ENCODE measurements at places on chromosomes 2 and 18.

DNA sequence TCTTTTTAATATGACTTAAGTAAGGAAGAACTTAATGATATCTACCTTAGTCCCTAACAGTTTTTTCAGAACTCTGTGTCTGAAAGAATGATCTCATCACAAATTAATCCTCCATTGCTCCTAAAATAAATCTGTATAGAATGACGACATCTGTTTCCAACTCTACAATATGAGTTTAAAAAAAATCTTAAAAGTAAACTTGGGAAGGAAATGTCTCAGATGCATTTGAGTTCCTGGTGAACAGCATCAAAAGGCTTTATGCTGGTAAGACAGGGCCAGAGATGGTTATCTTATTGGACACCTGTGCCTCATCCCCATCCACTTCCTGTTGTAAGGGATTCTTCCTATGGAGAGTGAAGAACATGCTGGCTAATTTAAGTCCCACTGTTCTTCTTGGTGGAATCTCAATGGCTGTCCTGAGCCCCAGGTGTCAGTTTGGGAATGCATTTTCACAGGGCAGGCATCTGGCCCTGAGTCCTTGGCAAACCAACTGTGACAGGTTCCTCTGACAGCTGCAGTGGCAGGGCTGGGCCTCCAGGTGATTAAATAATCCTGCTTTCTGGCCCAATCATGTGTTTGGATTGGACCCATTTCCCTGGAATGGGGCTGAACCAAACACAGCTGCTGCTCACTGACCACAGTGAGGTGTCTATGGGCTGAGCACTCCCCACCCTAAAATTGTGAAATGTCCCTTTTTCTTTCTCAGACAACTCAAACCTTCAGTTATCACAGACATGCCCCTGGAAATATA, 12.9 kb upstream of the NCKAP5 start:
- no peak for DNase-seq

- no peak for DNase-seq
Measured at GRCh38 chr2:207008105-207008990, 69.0 kb downstream of the CPO start.

GRCh38 chr18:75406491-75407445, 20.7 kb downstream of the SMIM21 start:
- no peak for DNase-seq

DNA sequence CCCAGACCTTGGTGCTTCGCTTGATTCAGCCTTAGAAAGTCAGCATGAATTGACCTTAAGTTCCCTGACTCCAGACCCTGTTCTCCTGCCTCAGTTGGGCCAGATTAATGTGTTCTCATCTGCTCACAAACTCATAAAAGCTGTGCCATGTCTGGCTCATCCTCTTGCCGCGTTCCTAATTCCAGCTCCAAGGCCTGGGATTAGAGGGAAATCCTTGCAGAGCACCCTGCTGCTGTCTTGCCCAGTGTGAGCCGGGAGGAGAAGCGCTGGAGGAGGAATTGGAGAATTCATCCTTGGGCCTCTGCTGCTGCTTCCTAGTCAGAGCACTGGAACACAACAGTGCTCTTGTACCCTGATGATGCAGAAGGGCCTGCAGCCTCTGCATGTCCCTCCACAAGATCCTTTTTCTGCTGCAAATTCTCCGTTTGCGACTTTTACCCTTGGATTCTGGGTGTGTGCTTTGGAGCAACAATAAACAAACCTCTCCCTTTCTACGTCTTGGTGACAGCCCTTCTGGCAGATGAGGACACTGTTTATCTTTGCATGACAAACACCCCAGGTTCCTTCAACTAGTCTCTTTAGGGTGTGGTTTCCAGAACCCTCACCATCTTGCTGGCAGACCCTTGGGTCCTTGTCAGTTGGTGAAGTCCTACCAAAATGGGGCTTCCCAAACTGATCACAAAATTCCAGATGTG, 46.9 kb upstream of the CNGA3 start:
- no peak for DNase-seq

GRCh38 chr2:150222942-150223341, 264.5 kb downstream of the RND3 start:
- no peak for DNase-seq

- no peak for DNase-seq
Measured at GRCh38 chr18:78527984-78528383, 451.6 kb upstream of the SALL3 start.

- no peak for DNase-seq
Measured at GRCh38 chr2:241941691-241942301, 72.3 kb downstream of the RTP5 start.

Data from activated T-cell treated with anti-CD3 and anti-CD28 coated beads, Interleukin-2, amount 50 U/mL, for 48 hours (primary cell).